ENCODE measurements at places on chromosomes 12 and 14.

DNA sequence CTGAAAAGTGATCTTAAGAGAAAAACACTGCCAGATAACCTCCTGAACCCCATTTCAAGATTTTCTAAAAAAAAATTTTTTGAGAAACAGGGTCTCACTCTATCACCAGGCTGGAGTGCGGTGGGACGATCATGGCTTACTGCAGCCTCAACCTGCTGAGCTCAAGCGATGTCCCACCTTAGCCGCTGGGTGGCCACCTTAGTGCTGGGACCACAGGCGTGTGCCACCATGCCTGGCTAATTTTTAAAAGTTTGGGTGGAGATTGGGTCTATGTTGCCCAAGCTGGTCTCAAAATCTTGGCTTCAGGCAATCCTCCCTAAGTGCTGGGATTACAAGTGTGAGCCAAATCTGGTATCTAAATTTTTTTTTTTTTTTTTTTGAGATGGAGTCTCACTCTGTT is 3.4 kb downstream of the PNMA1 start:
- DNase-seq = no peak

GRCh38 chr12:46382408-46382963 is 9.9 kb upstream of the SLC38A2 start:
- DNase-seq = no peak

DNA sequence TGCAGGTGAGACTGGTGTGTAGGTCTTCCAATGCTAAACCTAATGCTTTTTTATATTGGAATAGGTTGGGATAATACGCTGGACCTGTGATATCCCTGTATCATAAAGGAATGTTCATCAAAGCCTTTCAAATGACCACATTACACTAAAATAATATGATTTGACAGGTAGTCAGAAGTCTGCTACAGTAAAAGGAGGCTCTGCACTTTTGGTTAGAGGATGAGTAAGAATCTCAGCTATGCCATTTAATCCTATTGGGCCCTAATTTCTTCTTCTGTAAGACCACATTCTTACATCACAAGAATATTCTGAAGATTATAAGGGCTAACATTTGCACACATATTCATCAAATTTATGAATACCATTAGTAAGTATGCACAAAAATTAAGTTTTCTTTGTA is 250.5 kb upstream of the FLRT2 start:
- DNase-seq = no peak

DNA sequence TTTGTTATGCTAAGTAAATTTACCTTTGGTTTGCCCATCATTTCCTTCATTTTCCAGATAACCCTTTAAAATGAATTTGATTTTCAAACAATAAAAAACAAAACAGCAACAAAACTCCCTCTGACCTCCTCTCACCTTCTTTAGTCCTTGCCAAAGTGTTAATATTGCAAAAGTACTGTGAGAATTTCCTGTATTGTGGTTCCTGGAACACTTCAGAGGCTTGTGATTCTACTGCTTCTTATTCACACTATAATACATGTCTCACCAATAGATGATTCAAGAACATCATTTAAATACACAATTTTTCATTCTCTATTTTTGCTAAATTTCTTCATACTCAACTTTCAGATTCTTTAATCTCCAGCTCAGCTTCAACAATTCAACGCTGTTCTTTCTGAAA is at the start of gene KLRD1:
Gene KLRD1 (plus strand): TSS at position 241 of the 400 bp plus-strand sequence. CDS start 208 bp downstream, outside the sequence.
- peak; percentile 28 for DNase-seq

DNA sequence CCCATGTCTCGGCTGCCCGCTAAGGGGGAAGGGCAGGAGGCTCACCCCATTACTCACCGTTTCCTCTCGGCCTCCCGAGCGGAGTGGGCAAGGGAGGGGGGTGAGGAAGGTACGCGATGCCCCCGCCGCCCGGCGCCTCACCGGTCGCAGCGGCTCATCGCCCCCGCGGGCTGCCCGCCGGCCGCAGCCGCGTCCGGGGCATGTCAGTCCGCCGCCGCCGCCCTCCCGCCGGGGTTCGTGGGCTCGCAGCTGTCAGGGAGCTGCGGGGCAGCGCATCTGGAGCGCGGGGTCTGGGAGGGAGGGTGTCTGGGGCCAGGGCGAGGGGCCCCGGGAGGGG is 461 bp downstream of the SLC8A3 start:
- no peak for DNase-seq

GRCh38 chr14:50967103-50967502 is 22.8 kb upstream of the PYGL start:
- no peak for DNase-seq

- no peak for DNase-seq
These were observed 36.2 kb downstream of the TMEM120B start for GRCh38 chr12:121748571-121749265.

DNA sequence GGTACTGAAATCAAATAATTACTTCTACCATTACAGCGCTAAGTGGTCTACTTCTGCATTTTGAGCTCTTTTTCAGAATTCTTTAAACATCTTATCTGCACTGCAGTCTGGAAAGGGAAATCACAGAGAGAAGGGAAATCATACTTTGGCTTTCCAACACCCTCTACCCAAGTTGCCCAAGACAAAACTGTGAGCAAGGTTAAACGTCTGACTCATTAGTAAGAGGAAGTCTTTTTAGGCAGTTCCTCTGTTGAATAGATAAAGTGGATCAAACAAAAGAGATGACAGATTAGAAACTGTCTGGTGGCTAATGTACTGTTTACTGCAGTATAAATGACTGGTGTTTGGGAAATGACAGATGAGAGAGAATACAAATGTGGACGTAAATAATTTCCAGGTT is 858.1 kb downstream of the NRXN3 start:
- DNase-seq = no peak

GRCh38 chr12:119179335-119180021 is 747 bp downstream of the HSPB8 start:
- DNase-seq = no peak

- DNase-seq = no peak
These were observed 40.8 kb downstream of the SPATA7 start for GRCh38 chr14:88426271-88426670.

DNA sequence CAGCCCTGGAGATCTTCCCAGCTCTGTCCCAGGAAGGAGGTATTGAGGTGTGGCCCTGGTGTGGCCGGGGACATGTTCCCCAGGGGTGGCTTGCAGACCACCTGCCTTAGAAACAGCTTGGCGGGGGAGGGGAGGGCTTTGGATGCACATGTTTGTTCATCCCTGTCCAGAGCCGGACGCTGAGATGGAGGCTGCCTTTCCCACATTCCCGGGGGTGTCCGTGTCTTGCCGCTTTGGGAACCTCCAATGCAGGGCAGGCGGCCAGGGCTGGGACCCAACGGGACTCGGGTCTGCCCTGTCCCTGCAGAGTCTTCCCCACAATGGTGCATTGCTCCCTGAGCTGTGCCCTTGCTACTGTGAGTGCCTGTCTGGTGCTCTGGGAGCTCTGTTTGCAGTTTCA is 319.5 kb upstream of the SFSWAP start:
- no peak for DNase-seq

- DNase-seq = peak; percentile 46
These were observed 262.6 kb upstream of the BTG1 start for GRCh38 chr12:92408072-92408900.

DNA sequence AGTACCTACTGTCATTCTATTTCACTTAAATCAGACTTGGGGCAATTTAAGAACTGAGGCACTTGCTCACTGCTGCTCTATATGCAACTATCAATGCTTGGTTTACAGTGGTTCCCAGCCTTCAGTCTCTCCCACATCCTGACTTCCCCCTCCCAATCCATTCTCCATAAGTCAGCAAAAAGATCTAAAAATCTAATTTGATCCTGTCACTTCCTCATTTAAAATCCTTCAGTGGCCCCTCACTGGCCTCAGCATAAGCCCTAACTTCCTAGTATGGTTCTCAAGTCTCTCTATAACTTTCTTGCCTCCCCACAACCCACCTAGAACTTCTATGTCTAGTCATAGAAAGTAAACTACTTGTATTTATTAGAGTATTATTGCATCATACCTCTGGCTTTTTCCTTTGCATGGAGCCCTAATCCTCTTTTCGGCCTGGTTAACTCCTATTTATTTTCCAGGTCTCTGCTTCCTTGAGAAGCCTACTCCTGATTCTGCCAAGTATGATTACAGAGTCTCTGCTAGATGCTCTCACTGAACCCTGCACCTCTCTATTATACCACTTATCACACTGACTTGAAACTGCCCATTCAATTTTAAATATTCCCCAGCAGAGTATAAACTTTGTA is 130.6 kb downstream of the RALGAPA1 start:
- DNase-seq = no peak

- DNase-seq = peak; percentile 12
These were observed 167.6 kb downstream of the NAV3 start for GRCh38 chr12:77998236-77998786.

DNA sequence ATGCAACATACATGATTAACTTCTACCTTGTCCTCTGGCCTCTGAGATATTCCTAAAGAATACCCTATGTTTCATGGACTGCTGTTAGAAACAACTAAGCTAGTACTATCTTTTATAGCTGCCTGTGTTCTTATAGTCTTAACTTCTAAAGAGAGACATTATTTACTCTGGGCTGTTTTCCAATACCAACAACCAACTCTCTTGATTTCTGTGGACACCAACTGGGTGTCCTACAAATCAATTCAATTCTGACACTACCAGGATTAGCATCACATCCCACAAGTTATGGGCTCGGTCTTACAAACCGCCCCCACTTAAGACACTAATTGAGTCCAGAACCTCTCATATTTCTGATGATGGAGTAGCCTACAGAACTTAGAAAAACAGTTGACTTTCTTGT is 8.3 kb downstream of the XPOT start:
- no peak for DNase-seq

- no peak for DNase-seq
These were observed 59.8 kb upstream of the TBX3 start for GRCh38 chr12:114743799-114744198.

DNA sequence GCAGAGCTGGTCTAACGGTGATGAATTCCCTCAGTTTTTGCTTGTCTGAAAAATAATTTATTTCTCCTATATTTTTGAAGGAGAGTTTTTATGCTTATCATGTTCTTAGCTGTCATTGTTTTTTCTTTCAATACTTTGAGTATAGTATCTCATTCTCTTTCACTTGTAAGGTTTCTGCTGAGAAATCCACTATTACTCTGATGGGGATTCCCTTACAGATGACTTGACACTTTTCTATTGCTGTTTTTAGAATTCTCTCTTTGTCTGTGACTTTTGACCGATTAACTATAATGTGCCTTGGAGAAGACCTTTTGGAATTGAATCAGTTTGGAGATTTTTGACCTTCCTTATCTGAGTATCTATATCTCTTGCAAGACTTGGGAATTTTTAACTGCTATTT is 139.6 kb downstream of the PRKD1 start:
- no peak for DNase-seq

DNA sequence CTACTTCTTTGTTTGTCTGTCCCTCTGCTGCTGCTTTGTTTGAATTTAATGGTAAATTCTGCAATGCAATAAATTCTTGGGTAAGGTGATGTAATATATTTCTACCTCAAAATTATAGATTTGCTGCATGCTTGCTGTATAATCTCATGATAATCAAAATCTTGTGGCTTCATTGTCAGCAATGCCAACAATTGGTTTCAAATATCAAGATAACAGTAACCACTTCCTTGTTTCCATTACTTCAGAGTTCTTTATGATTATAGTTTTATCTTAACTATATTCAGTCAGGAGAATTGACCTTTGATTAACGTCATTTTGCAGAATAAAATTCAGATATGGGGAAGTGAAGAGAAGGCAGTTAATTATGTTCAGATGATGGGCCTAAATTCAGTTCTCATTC is 30.2 kb upstream of the RNU6-8 start:
- no peak for DNase-seq

DNA sequence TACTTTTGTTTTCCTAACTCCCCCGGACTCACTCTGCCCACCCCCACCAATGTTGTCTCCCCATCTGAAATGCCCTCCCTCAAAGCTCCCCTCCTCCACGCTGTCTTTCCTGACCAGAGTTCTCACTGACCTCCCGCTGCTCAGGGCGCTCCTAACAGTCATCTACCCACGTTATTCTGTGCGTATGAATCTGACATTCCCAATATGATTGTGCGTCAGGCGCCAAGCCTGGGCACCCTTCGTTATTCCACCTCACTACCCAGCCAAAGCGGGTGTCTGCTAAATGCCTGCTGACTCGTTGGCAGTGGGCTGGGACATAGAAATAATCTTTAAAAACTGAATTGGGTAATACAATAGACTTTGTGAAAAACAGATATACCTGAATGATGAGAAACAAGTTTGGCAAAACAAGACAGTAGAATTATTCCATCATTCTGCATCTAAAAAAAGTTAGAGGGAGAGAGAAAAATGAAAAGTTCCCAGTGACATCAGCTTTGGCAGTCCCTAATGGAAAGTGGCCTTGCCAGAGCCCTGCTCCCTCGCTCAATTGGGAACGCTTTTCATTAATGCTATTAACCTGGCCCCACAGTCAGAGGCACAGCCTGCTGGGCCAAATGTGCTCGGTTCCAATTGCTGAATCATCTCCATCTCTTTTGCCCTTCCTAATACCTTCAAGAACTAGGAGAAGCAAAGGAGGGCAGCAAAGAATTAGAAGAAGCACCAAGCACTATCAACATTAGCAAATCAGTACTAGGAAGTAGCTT is 74.0 kb upstream of the PLXNC1 start:
- no peak for DNase-seq

- peak; percentile 9 for DNase-seq
These were observed 2.3 kb downstream of the ETV6 start for GRCh38 chr12:11651785-11652184.

DNA sequence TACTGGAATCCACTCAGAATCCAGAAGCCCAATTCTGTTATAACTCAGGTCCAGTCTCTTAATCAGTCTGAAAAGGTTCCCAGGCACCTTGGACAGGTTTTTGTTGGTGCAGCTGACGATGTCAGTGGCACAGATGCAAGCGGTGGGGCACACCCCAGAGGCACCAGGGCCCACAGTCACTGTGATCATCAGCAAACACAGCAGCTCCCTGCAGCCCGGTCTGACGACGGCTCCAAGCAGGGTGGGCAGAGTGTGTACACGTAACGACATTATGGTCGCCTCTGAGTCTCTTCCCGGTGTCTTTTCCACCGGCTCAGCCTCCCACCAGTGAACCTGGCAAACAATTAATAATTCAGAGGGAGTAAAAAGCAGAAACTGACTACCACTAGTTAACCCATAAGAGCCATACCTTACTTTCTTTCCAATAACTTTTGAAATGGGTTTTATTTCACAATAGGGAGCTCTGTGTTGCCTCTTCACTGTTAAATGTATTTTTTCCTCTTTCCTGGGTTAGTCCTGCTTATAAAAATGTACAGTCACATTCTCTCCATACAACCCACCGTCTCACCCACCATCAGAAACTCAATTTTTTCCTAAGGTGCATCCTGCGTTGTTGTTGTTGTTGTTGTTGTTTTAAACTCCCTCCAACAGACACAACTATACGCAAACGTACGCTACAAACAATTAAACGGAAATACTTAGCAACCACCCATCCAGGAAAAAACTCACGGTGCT is 521 bp upstream of the PCED1B start:
- DNase-seq = no peak

GRCh38 chr14:72503271-72503670 is 390.6 kb downstream of the DPF3 start:
- DNase-seq = no peak

GRCh38 chr14:71355324-71356201 is 448.3 kb downstream of the PCNX1 start:
- no peak for DNase-seq

Data from AML-193 (cell line).